ENCODE measurements at places on chromosomes 11 and 22.

GRCh38 chr22:37112084-37112728 lies 2.7 kb upstream of the TMPRSS6 start:
- DNase-seq: no peak

GRCh38 chr11:25775603-25776002 lies 556.3 kb upstream of the ANO3 start:
- no peak for DNase-seq

- DNase-seq: no peak
These were observed 9.6 kb downstream of the BTG4 start for GRCh38 chr11:111502611-111503010.

- DNase-seq: no peak
These were observed 10.8 kb downstream of the EHF start for GRCh38 chr11:34631737-34632104.

DNA sequence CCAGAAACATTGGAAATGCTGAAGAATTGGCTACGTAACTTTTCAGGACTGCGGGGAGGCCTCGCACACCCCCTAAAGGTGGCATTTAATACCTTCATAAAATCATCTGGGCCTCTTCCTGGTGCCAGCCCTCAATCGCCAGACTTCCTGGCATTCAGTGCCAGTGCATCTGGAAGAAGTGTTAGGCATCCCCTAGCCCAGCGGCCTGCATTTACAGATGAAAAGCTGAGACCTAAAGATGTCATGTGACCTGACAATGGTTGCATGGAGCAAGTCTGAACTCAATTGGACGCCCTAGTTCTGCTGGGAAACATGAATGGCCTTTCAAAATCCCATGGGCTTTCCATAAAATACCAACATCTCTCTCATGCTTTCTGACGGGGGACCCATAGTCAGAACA lies 81.0 kb upstream of the TMEM45B start:
- DNase-seq: no peak

- DNase-seq: no peak
These were observed 15.9 kb upstream of the P2RY2 start for GRCh38 chr11:73201888-73202780.

DNA sequence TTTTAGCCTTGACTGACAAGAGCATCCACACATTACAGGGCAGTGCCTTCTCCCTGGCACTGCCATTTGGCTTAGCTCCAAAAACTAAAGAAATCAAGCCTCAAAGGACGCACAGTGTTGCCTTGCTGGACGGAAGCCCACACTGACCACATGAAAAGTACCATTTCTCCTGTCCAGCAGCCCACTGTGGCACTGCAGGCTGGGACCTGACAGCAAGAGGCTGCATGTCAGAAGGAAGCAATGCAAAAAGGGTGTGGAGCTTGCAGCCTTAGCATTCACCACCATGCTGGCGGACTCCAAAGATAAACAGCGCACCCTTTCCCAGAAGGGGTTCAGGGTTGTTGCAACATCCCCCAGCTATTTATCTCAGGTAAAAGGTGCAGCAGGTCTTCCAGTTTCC lies 109.3 kb upstream of the BMAL1 start:
- DNase-seq: no peak

DNA sequence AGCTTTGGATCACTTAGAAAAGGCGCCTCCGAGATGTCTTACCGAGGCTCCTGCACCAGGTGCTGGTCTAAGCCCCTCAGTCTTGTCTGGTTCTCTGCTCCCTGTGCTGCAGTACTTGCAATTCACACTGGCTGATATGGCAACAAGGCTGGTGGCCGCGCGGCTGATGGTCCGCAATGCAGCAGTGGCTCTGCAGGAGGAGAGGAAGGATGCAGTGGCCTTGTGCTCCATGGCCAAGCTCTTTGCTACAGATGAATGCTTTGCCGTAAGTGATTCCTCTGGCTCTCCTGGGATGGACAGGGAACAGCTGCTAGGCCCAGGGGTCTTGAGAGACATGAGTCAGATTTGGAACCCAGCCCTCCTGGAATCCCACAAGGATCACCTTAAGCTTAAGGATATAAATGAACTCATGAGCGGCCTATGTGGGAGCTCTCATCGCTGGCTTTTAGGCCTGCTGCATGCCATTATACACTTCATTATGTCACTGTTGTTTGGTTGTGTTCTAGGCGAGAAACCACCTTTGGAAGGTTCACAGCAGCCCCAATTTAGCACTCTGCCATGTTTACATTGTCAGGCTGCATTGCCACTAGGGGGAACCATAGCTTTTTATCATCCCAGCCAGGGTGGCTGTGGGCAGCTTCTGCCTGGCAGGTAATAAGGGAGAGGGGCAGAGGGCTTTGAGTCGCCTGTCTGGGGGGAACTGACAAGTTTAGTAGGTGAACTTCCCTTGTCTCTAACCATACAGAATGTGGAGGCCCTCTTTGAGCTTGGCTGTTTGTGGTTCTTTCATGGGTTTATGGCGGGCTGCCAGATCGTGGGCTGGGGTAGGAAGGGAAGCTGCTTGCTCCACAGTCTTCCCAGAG lies 8.5 kb downstream of the ACAD8 start:
- no peak for DNase-seq

Data from caudate nucleus (tissue), 63 donors.